ENCODE measurements at places on chromosomes 6 and 20.

DNA sequence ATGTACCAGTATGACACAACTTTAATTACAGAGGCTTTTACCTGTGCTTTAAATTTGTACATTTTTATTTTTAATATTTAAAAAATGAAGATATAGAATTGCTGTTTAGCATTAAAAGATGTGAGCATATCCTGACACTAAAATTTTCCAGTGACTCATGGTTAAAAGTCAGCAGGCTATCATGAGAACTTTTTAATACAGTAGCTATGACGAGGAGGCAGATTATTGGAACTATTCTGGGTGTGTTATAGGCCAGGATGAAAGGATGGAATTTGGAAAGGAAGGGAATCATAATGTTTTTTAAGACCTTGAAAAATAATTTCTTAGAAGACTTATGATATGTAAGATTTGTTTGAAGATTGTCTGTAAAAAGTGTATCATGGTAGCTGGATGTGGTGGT is 91.0 kb downstream of the GFRA4 start:
- DNase-seq: no peak

DNA sequence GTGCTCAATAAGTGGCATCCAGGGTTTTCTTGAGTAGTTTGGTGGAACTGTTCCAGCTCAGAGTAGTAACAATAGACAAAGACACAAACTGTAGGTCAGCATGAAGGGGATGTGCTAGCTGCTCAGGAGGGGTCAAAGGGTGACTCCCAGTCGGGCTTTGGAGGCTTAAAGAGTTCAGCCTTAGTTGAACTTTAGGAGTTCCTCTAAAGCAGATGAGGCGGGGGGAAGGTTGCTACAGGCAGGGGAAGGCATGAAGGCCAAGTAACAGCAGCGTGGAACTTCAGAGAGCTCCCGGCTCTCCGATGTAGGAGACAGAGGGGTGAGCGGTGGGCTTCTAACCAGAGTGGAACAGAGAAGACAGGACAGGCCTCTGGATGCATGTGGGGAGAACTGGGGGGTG is 115.5 kb upstream of the CD93 start:
- DNase-seq: no peak

GRCh38 chr20:703006-703405 is 27.4 kb upstream of the SCRT2 start:
- no peak for DNase-seq

GRCh38 chr20:19911810-19912382 is 105.3 kb upstream of the NAA20 start:
- DNase-seq: no peak

DNA sequence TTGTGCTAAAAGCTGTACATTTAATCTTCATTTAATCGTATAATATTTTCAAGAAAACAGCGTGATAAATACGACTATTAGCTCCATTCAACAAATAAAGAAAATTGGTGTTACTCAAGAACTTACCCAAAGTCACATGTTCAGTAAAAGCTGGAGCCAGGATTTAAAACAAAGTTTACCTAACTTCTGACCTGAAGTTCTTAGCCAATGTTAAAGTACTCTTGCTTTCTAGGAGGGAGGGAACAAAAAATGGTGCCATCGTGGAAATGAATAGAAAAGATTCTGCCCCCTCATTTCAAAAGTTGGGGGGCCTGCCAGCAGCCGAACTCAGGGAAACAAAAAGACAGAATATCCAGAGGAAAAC is 395.8 kb downstream of the CD109 start:
- no peak for DNase-seq

- DNase-seq: no peak
These were observed 67.9 kb upstream of the DUSP22 start for GRCh38 chr6:224350-224749.

- DNase-seq: no peak
These were observed 12.8 kb upstream of the ILRUN start for GRCh38 chr6:34709386-34709785.

- no peak for DNase-seq
These were observed 91.4 kb upstream of the AFDN start for GRCh38 chr6:167735084-167735950.

DNA sequence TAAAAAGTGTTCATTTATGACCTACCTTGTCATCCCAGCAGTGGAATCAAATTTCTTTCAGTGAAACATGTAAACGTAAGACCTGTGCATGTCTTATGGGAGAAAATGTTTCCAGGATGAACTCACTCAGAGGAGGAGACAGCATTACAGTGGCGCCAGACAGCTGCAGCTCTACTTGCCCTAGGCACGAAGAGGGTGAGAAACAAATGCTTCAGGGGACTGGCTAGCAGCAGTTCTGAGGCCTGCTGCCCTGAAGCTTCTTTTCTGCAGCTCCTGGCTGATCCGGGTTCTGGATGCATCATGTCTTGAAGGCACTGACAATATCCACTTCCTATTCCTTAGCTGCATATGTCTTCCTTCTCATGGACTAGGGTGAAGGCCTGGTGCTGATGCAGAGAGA is 120.2 kb downstream of the QRSL1 start:
- no peak for DNase-seq

GRCh38 chr6:108671790-108672189 is 111.1 kb downstream of the FOXO3 start:
- DNase-seq: no peak

- no peak for DNase-seq
These were observed 105.5 kb downstream of the DHX35 start for GRCh38 chr20:39067526-39068216.

- no peak for DNase-seq
These were observed 270.9 kb upstream of the JARID2 start for GRCh38 chr6:14974792-14975470.

- DNase-seq: no peak
These were observed 4.4 kb downstream of the CD83 start for GRCh38 chr6:14121936-14122344.

DNA sequence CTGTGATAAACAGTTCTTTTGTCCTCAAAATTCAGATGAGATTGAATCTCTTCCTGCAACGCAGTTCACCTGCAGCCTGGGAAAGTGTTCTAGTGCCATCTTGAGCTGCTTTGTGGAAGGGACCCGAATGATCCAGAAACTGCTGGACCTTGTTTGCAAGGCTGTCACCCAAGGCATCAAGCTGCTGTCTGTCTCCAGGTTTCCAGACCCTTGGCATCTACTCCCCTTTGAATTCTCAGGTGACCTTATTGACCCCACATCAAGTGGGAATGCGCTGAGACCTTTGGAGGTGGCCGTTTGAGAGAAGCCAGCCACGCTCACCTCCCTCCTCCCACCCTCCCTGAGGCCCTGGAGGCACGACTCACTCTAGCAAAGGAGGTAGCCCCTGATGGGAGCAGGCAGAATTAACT is 112.5 kb downstream of the EDN3 start:
- no peak for DNase-seq

GRCh38 chr6:12878741-12879140 is 162.2 kb downstream of the PHACTR1 start:
- no peak for DNase-seq

GRCh38 chr6:37092923-37093727 is 76.8 kb upstream of the PIM1 start:
- DNase-seq: no peak

DNA sequence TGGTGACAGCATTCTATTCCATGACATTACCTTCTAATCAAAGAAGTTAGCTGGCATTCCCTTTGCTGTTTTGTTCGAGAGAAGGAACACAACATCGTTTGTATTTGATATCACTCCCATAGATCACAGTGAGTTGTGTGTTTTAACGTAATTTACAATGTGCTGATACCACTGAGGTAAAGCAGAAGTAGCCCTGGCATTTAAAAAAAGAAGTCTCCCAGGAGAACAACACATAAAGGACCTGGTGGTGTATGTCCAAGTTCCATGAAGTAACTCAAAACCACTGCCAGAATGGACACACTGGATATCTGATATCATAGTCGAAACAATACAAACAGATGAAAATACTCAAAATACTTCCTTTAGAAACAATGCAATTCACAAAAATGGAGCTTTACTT is 351.7 kb downstream of the RNGTT start:
- DNase-seq: no peak

DNA sequence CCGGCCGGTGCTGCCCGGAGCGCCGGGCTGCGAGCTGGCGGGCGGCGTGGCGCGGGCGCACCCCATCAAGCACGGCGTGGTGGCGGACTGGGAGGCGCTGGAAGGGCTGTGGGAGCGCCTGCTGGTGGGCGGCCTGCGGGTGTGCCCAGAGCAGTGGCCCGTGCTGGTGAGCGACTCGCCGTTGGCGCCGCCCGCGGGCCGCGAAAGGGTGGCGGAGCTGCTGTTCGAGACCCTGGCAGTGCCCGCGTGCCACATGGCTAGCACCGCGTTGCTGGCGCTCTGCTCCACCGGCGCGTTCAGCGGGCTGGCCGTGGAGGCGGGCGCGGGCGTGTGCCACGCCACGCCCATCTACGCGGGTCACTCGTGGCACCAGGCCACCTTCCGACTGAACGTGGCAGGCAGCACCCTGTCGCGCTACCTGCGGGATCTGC is 517 bp downstream of the ACTL10 start:
- no peak for DNase-seq

DNA sequence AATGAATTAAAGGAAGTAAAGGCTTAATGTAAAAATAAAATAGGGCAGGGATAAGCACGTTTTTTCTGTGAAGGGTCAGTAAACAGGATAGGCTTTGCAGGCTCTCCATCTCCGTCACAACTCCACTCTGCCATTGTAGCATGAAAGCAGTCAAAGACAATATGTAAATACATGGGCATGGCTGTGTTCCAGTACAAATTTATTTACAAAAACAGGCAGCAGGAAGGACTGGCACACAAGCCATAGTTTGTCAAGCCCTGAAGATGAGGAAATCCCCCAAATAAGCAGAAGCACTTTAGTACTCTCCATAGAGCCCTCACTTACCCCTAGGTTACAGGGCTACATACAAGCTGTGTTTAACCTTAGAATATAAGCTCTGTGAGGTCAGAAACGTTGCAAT is 8.9 kb upstream of the FBXO9 start:
- no peak for DNase-seq

- DNase-seq: no peak
These were observed 372.0 kb downstream of the PREX1 start for GRCh38 chr20:48455651-48456365.

DNA sequence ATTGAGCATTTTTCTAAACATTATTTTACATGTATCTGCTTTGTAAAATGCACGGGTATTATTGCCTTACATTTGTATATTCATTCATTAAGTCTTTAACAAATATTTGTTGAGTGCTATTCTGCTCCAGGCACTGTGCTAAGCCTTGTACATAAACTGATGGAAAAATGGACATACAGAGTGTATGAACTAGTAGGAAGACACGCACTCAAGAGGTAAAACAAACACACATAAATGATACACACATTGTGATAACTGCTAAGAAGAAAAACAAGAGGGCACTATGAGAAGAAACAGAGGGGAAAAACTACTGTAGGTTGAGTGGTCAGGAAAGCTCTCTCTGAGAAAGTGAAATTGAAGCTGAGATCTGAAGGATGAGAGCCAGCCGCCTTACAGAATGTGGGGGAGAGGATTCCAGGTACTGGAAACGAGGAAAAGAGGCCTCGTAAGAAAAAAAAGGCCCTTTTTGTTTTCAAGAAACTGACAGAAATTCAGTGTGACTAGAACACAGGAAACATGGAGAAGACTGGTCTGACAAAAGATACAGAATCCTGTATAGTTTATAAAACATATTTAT is 117.5 kb downstream of the EYA4 start:
- DNase-seq: no peak
